ENCODE measurements at places on chromosomes 16 and 17.

GRCh38 chr17:55366020-55366481 is 55.6 kb downstream of the MMD start:
- DNase-seq: no peak

DNA sequence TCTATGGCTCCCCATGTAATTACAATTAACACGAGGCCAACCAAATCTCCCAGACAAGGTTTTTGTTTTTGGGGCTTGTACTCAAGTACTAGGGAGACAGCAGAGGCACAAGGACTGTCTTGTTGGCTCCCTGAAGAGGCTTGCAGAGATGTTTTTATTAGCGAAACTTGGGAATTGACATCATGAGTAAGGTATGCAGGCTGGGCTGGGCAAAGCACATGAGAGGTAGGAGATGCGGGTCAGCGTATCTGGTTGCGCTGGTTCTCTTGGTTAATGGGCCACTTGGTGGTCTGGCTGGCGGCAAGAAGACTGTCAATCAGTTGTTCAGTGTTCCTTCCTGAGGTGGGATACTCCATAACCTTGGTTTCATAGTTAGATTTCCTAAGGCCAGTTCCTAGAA is 28.9 kb downstream of the LCMT1 start:
- no peak for DNase-seq

DNA sequence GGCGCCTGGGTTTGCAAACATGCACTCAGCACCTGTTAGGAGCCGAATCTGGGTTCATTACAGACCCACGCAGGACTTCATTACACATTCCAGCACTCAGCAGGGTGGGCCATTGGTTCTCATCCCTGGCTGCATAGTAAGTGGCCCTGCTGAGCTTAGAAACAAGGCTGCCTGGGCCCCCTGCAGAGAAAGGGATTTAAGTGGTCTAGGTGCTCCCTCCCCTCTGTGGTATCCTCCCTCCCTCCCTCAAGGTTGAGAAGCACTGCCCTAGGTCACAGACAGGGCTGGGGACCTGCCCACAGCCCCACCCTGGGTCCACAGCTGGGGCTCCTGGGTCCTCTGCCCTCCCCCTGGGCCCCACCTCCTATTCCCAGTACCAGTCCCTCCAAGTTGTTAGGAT is 28.3 kb downstream of the WNT3 start:
- DNase-seq: no peak

GRCh38 chr17:72691586-72691985 is 400.9 kb downstream of the SLC39A11 start:
- DNase-seq: no peak

DNA sequence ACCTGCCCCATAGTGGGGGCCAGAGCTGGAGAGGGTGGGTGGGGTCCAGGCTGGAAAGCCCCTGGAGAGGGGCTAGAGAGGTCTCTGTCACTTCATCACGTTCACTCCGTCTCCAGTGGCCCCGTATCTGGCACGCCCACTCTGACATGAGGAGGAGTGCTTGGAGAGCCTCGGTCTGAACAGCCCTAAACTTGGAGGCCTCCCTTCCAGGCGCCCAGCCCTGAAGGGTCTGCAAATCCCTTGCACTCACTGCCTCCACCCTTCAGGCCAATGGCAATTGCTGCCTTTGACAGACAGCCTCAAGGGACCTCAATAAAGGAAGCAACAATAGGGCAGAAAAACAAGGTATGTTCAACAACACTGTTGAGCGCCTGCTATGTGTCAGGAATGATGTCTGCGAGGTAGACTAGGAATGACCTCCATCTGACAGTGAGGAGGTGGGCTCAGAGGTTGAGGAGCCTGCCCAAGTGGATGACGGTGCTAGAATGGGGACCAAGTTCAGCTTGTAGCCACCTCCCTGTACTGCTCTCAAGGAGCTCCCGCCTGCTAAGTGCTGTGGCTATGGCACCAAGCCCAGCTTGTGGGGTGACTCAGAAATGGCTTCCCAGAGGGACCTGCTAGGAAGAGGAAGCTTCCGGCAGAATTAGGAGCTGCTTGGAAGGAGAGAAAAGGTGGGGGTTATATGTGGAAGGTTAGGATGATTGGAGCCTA is 2.9 kb upstream of the EPX start:
- no peak for DNase-seq
